ENCODE measurements at places on chromosomes 3 and 15.

DNA sequence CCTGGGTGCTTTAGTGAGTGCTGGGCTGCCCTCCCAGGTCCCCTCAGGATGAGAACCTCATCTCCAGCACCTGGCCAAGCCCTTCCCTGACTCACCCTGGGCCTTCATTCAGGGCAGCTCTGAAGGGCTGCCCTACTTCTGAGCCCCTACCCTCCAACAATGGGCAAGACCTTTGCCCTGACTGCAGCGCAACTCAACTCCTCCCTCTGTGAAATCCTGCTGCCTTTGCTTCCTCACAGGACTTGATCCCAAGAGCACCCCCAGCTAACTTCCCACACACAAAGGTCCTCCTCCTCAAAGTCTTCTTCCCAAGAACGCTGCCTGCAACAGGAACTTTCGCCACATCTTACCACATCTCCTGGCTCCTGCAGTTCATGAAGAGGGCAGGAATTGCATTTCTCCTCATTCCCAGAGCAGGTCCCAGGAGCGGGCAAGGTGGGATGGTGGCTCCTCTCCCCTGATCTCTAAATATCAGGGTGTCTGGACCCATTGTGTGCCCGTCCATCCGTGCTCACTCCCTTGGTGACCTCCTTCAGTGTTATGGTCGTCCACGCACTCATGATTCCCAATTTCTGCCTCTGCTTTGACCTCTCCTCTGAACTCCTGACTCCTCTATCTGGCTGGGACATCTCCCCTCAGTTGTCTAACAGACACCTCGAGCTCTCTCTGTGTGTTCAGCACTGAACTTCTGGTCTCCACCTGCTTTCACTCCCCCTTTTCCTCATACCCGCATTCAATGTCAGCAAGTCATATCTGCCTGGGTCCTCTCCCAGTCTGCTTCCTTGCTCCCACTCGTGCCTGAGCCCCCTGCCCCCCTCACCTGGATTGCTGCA lies 4.5 kb upstream of the SSUH2 start:
- DNase-seq: no peak

- peak; percentile 63 for DNase-seq
Measured at GRCh38 chr3:50370594-50370993, 11.3 kb upstream of the TMEM115 start.

GRCh38 chr15:94036156-94036555 lies 195.2 kb upstream of the MCTP2 start:
- DNase-seq: no peak

DNA sequence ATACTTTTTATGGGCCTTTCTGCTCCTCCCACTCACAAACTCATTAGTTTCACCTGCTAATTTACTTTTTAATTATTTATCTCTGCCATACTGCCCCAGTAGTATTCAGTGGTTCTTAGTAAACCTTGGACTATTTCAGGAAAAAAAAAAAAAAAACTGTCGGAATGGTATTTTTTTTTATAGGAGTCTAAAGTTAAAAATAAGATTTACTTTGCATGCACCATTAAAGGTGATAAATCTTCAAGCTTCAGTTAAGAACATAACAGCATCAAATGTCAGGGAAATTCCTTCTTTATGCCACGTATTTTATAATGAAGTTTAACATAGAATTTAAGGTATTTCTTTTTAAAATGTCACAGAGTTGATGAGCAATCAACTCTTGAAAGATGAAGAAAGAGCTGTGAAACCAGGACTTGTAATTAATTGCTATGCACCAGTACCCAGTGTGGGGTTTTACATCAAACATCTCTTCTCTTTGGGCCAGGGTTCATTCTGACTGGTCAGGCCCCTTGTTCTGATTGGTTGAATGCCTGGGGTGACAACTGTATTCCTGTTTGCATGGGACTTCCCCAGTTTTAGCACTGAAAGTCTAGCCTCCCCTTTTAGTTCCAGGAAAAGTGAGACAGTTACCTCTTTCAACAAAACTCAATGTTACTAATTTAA lies 40.3 kb upstream of the PTPRG start:
- no peak for DNase-seq

GRCh38 chr3:150742141-150742523 lies 20.8 kb downstream of the SIAH2 start:
- DNase-seq: no peak

DNA sequence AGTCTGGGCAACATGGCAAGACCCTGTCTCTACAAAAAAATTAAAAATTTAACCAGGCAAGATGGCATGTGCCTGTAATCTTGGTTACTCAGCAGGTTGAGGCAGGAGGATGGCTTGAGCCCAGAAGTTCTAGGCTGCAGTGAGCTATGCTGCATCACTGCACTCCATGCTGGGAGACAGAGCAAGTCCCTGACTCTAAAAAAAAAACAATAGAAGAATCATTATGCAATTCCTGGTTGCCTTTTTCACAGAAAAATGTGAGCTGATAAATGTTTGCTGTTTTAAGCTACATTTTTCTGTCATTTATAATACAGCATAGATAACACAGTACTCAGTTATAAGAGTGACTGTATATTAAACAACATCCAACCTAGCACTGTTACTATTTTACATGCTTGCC lies 148.8 kb downstream of the SCAPER start:
- no peak for DNase-seq

DNA sequence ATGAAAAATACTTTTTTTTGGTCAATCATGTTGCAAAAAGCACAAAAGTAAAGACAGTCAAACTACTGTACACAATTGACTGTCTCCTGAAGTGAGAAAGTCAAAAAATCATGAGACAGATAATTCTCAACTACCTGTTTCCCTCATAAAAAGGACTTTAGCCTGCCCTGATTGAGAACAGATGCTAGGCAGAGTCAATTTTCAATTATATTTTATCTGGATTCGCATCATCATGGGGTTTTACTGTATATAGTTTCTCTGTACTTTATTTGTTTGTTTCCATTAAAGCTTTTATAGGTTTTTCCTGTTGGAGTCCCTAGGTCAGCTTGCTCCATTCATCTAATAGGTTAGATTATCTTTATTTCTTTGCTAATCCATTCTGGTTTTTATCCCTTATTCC lies 53.8 kb downstream of the ECT2 start:
- DNase-seq: no peak

GRCh38 chr3:128884992-128885391 lies 5.6 kb downstream of the ACAD9 start:
- no peak for DNase-seq

GRCh38 chr3:52801839-52802238 lies 7.2 kb downstream of the ITIH3 start:
- DNase-seq: no peak

DNA sequence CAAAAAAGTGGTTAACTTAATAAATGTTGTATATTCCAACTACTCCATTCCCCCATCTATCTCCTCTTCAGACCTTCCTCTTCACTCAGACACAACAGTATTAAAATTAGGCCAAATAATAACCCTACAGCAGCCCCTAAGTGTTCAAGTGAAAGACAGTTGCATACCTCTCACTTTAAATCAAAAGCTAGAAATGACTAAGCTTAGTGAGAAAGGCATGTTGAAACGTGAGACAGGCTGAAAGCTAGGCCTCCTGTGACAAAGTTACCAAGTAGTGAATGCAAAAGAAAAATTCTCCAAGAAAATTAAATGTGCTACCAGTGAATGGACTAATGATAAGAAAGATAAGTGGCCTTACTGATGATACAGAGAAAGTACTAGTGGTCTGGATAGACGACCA lies 71.7 kb downstream of the ANKRD28 start:
- DNase-seq: no peak

DNA sequence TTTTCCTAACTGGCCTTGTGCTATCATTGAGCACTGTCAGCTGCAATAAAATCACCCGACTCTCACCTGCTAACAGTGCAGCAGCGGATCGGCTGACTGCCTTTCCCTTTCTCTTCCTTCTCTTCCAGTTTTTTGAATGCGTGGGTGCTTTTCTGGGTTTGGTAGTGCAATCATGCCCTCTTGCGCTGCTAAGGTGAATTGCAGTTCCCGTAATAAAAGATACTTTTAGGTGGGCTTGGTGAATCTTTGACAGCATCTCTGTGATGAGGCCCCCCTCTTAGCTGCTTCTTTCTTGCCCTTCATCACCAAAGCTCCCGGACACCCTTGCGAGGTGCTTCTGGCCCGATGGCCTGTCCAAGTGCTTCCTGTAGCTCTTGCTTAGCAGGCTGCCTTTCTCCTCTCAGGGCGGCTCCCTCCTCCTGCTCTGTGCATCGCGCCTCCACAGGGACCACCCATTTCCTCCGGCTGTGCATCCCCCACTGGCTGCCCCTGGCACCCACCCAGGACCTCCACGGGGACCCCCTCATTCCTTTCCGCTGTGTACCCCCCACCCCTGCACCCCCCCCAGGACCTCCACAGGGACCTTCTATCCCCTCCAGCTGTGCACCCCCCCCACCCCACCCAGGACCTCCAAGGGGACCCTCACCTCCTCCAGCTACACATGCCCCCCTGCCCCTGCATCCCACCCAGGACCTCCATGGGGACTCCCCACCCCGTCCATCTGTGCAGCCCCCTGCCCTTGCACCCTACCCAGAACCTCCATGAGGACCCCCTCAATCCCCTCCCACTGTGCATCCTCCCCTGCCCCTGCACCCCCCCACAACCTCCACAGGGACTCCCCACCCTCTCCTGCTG lies 50.8 kb upstream of the RPL32 start:
- peak; percentile 39 for DNase-seq

DNA sequence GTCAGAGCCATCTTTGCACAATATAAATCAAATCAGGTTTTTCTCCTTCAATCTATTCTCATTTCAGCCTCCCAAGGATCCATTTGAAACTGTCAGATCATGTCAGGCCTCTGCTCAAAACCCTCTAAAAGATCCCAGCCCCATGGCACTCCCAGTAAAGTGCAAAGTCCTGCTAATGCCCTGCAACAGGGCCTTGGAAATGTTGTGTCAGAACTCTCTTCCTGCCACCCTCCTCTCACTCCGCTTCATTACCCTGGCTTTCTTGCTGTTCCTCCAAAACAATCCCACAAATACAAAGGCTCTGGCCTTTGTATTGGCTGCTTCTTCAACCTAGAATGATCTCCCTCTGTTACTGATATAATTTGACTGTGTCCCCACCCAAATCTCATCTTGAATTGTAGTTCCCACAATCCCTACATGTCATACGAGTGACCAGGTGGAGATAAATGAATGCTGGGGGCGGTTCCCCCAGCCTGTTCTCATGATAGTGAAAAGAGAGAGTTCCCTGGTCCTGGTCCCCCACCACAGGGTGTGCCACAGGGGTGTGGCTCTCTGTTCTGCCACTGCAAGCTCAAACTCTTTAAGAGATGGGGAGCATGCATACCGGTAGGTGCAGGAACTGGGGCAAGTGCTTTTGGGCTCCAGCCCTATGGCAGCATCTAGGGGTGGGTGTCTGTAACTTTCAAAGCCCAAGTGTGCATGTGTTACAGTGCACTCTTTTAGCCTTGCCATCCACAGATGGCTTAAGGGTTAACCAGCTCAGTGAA lies 22.9 kb upstream of the TRA2B start:
- DNase-seq: no peak

DNA sequence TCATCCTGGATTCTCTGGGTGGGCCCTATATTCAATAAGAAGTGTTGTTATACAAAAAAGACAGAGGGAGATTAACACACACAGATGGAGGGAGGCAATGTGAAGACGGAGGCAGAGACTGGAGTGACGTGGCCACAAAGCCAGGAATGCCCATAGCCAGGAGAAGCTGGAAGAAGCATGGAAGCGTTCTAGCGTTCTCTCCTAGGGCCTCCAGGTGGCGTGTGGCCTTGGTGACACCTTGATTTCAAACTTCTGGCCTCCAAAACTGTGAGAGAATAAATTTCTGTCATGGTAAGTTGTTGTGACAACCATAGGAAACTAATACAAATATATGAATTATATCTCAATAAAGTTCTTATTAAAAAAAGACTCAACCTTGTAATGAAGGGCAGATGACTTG lies 21.3 kb downstream of the THBS1 start:
- no peak for DNase-seq

GRCh38 chr3:152623286-152623911 lies 211.5 kb upstream of the P2RY1 start:
- DNase-seq: no peak

- DNase-seq: no peak
Measured at GRCh38 chr3:172635588-172635987, 75.3 kb downstream of the NCEH1 start.

DNA sequence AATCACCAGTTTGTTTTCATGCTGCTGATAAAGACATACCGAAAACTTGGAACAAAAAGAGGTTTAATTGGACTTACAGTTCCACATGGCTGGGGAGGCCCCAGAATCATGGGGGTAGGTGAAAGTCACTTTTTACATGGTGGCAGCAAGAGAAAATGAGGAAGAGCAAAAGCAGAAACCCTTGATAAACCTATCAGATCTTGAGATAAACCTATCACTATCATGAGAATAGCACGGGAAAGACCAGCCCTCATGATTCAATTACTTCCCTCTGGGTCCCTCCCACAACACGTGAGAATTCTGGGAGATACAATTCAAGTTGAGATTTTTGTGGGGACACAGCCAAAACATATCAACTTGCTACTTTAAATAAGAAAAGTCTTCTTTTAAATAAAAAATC lies 28.9 kb downstream of the CD200R1L start:
- DNase-seq: no peak

DNA sequence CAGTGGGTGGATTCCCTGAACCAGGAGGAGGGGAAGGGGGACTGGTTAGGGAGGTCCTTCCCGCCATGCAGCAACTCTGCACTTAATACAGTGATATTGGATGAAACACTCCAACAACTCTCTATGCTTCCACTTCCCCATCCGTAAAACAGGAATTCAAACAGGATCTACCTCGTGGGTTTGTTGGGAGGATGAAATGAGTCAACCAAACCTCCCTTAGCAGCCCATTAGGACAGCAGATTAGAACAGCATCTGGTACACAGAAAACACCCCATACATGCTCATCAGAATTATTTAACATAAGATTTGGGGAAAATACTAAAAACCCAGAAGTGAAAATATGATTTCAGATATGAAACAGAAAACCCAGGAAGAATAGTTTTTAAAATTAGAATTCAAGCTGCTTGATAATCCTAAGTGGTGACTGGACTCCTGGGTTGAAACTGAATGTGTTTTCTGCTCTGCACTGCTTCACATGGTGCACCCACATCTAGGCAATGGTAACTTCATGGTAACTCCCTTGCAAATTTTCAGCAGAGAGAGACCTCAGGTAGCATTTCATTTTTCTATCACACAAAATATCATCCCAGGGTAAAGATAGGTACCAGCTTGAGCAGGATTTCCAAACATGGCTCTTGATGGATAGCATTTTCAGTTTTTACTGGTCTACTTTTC lies 326.8 kb upstream of the FRG2C start:
- no peak for DNase-seq

Data from BE2C (cell line).